ENCODE measurements at places on chromosomes 5 and 9.

GRCh38 chr5:88827997-88828396 lies 55.0 kb downstream of the MEF2C start:
- DNase-seq = no peak

- no peak for DNase-seq
Measured at GRCh38 chr5:132435886-132436285, 54.7 kb downstream of the IRF1 start.

DNA sequence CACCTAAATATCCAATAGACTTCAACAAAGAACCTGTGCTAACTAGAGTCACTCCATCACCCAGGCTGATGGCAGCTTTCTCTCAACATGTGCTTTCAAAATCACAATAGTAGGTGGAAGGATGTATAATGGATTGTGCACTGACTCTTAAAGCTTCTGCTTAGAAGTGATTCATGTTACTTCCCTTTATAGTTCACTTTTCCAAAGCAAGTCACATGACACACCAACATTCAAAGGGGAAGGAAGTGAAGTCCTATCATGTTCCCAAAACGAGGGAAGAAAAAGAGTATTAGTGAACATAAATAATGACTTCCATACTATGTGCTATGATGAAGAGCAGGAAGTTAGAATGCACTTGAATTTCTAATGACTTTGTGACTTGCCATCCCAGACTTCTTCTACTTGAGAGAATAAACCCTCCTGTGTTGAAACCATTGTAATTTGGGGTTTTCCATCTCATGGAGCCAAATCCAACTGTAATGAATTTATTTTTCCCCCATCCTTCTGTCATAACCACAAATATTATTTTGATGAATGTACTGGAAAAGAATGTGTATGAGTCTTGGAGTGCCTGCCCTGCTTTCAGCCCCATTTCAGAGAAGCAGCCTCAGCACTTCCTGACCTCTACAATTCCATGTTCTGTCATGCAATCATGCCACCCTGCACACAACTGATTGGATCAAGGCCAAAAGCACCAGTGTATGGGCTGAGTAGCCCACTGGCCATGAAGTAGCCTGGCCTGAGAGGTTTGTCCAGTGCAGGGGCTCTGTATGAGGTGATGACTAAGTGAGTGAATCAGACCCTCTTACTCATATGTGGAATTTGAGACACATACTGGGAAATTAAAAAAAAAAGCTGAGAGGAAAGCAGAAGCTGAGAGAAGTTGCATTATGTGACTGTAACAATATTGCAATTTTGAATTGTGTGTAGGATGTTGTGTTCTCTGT lies 525.9 kb upstream of the CLINT1 start:
- DNase-seq = no peak

GRCh38 chr5:135019314-135019713 lies 14.7 kb downstream of the PITX1 start:
- no peak for DNase-seq

DNA sequence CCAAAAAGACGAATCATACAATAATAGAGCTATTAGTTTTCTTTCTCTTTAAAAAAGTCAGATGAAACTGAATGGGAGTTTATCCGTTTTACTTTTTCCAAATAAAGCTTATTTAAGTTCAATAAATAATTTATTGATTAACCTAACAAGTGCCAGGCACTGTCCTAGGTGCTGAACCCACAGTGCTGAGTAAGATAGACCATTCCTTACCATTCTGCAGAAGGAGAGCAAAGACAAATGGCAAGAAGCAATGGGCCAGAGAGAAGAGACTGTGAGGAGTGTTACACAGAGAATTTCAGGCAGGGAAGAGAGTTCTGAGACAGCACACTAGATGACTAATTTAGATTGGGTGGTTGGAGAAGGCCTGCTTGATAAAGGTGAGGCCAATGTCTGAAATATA lies 127.2 kb downstream of the AUH start:
- DNase-seq = no peak
